ENCODE measurements at places on chromosomes 1 and 21. TPM values are rescaled to one million over a fixed set of nuclear protein-coding genes. Genes with fewer than 3 reads are reported as not detected.

The CFH gene
- 145 TPM for total RNA-seq

The GUCA2A gene
- total RNA-seq = not detected

The CACNA1S gene
- total RNA-seq = not detected

The IFI44L gene
- 28.3 TPM for total RNA-seq

Measured in osteoblast (primary cell).